ENCODE measurements at places on chromosomes 3 and 15.

GRCh38 chr3:38453913-38454177, 155 bp downstream of the ACVR2B start:
- DNase-seq: no peak

GRCh38 chr15:65088643-65089021, 12.1 kb downstream of the KBTBD13 start:
- no peak for DNase-seq

- DNase-seq: no peak
These were observed 9.6 kb downstream of the CLDND1 start for GRCh38 chr3:98513091-98513511.

- DNase-seq: no peak
These were observed 30.3 kb upstream of the FSTL1 start for GRCh38 chr3:120481081-120481480.

DNA sequence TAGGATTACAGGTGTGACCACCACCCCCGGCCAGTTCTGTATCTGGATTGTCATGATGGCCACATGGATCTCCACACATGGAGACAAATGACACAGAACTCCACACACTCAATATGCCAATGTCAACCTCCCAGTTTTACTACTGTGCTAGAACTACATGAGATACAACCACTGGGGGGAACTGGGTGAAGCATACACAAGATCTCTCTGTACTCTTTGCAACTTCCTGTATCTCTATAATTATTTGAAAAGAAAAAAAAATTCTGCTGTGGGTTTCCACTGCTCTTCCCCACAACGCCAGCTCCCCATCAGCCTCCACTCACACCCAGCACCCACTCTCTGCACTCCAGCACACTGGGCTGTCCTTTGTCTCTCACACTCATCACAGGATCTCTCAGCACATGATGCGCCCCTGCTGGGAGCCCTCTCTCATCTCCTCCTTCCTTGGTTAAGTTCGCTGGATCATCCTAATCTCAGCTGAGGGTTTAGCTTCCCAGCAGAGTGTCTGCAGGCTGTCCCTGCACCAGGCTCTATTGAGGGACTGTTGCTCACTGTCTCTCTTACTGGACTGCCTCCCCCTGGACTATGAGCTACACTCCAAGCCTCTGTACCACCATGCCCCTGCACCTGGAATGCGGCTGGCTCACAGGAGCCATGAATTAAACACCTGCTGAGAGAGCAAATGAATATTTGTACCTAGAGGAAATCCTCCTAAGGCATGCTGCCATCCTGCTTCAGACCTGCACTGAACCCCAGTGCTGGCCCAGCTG, 10.7 kb upstream of the RAB43 start:
- no peak for DNase-seq

- DNase-seq: peak; percentile 49
These were observed 226.7 kb upstream of the C2CD4B start for GRCh38 chr15:62391641-62392262.

- peak; percentile 30 for DNase-seq
These were observed 109.6 kb upstream of the FXR1 start for GRCh38 chr3:180802837-180803236.

DNA sequence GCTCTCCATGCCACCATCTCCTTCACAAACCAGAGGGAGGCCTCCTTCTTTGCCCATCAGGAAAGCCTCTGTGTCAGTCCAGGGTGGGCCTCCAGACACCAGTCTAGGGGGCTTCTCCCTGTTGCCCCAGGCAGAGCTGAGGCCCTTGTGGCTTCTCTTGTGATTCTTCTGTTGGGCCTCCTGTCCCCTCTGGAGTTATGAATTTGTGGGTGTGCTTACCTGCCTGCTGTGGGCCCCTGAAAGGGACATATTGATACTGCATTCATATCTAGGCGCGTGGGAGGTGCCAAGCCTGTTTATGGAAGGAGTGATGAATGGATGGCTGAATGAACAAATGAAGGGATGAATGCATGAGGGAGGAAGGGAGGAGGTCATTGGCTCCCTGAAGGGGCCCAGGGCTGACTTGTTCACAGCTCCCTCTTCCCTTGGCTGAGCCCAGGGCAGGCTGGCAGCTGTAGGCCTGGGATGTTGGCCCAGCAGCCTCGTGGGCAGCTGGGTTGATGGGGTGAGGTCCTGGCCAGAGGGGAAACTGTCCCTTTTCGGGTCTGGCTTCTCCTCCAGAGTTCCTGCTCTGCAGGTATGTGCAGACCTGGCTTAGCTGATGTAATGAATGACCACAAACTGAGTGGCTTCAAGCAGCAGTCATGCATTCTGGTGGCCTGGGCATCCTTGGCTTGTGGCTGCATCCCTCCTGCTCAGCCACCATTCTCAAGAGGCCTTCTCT, 195.4 kb downstream of the GOLGA6L6 start:
- no peak for DNase-seq

GRCh38 chr3:89702404-89702803, 595.0 kb downstream of the EPHA3 start:
- no peak for DNase-seq

GRCh38 chr3:184757022-184757651, 45.3 kb upstream of the MAGEF1 start:
- no peak for DNase-seq

DNA sequence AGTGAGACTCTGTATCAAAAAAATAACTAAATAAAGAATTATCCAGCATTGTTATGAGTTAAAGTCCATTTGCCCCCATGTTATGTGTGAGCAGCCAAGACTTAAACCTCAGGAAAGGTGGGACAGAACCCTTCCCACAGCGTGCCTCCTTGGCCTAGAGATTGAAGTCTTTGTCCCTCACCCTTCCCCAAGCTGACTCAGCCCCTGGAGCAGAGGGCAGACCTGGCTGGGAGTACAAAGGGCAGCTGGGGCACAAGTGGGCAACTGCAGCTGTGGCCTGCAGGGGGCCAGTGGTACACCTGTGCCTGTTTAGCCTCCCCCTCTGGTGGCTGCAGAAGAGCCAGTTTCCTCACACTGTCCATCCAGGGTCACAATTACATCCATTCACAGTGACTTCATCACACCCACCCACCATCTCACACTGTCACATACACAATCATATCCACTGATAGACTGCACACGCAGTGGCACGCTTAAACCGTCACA, 940 bp upstream of the ACY1 start:
- DNase-seq: peak; percentile 78

- DNase-seq: peak; percentile 18
These were observed 695 bp downstream of the GMPS start for GRCh38 chr3:155870945-155871745.

DNA sequence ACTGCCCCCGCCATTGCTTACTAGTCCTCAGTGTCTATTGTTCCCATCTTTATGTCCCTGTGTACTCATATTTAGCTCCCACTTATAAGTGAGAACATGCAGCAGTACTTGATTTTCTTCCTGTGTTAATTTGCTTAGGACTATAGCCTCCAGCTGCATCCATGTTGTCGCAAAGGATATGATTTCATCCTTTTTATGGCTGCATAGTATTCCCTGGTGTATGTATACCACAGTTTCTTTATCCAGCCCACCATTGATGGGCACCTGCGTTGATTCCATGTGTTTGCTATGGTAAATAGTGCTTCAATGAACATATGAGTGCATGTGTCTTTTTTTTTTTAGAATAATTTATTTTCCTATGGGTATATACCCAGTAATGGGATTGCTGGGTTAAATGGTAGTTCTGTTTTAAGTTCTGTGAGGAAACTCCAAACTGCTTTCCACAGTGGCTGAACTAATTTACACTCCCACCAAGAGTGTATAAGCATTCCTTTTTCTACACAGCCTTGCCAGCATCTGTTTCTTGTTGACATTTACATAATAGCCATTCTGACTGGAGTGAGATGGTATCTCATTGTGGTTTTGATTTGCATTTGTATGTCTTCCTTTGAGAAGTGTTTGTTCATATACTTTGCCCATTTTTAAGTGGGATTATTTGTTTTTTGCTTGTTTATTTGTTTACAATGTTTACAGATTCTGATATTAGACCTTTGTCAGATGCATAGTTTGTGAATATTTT, 53.7 kb downstream of the GALK2 start:
- no peak for DNase-seq

GRCh38 chr3:22292681-22293080, 541.7 kb upstream of the ZNF385D start:
- no peak for DNase-seq

GRCh38 chr3:111745786-111746185, 113.3 kb upstream of the PHLDB2 start:
- DNase-seq: no peak
